ENCODE measurements at places on chromosomes 6 and 20.

DNA sequence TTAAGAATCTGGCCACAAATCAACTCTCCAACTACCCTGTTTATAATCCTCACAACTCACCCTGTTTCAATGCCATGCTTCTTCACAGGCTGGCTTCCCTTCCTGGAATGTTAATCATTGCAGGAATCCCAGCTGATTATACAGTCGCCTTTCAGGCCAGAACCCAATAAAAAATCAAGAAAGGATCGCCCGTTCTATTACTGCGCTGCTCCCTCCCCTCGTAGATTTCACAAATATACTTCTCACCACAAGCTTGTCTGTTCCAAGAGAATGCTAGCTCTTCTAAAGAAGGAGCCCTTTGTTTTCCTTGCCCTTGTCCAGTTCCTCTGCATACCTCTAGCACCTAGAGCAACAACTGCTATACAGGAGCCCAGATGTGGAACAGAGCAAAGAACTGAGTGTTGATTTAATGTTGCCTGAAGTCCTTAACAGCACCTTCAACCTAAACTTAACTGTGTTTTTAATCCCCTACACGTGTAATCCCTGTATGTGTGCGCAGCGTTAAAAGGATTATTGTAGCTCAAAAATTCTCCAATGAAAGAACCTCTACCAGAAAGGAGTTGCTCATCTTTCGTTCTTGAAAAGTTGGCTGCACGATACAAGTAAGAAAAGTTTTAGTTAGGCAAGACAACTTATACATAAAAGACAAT is 988 bp downstream of the ECHDC1 start:
- DNase-seq: peak; percentile 45

- no peak for DNase-seq
These were observed 75.4 kb downstream of the PFDN4 start for GRCh38 chr20:54283253-54283652.

DNA sequence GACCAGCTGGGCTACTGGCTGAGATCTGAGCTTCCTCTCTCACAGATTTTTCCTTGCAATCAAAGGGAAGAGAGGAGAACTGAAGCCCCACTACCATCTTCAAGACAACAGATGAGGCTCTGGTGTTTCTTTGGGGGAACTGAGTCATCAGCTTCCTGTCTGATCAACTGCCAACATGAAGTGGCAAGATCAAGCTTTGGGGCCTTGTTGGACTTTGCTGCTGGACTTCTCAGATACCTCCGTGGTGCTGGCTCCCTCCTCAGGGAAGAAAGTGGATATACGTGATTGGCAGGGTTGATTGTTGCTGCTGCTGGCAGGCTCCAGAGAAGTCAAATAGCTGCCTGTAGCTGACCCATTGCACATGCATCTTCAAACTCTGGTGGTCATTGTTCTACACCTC is 3.6 kb upstream of the TOX2 start:
- peak; percentile 55 for DNase-seq

DNA sequence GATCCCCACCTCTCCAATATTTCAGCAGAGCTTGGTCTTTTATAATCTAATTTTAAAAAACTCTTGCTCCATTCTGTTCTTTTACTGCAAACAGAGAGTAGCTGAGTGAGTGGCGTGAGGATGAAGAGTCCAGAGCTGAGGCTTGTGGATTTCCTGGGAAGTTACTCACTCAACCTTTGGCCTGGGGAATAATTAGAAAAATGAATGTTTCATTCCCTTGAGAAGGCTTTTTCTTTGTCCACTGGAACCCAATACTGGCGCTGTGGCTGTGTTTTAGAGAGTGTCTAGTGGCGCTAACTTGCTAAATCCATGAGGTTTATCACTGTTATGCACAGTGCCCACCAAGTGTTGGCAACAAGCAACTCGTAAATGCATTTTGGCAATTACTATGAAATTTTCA is 251.5 kb downstream of the HIVEP2 start:
- no peak for DNase-seq

- peak; percentile 21 for DNase-seq
These were observed 17.5 kb upstream of the IRF4 start for GRCh38 chr6:373773-374724.

- peak; percentile 17 for DNase-seq
These were observed 161.6 kb upstream of the EXOC2 start for GRCh38 chr6:854406-855118.

GRCh38 chr6:110282412-110282811 is 75.7 kb downstream of the METTL24 start:
- DNase-seq: no peak

- no peak for DNase-seq
These were observed 24.2 kb downstream of the SGK1 start for GRCh38 chr6:134293659-134294161.

GRCh38 chr6:37323580-37323979 is 30.2 kb upstream of the RNF8 start:
- DNase-seq: no peak
